Caudate nucleus (tissue), 63 donors: ENCODE measurements at places on chromosomes 2 and 18.

- peak; percentile 66 for DNase-seq
Observed at GRCh38 chr2:133591164-133591563, 22.9 kb upstream of the NCKAP5 start.

DNA sequence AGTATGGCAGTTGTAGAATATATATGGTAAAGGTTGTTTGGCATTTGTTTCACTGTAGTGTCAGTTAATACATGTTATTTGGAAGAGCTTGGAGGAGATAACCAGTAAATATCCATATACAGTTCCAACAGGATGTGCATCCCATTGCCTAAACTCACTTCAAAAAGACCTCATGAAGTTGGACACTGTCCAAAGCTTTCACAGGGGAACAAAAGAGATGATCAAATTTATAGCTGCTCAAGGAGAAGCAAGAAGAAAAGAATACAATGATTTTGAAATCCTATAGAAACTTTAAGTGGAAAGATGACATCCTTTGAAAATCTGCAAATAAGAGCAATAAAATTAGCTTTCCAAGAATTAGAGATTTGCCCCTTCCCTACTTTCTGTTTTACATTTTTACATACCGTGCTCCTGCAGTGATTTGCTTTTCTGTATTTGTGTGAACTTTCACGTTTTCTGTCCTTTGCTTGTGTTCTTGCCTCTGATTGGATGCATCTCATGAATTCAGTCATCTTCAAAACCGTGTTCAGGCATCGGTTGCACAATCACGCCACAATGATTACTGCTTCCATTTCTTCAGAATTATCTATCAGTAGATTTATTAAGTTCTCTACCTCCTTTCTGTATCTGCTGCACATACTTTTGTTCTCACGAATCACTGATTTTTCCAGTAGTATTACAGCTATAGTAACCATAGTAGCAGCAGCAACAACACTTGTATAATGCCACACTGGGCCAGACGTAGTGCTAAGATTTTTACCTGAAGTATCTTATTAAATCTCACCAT lies 83.8 kb downstream of the PARD3B start:
- no peak for DNase-seq

DNA sequence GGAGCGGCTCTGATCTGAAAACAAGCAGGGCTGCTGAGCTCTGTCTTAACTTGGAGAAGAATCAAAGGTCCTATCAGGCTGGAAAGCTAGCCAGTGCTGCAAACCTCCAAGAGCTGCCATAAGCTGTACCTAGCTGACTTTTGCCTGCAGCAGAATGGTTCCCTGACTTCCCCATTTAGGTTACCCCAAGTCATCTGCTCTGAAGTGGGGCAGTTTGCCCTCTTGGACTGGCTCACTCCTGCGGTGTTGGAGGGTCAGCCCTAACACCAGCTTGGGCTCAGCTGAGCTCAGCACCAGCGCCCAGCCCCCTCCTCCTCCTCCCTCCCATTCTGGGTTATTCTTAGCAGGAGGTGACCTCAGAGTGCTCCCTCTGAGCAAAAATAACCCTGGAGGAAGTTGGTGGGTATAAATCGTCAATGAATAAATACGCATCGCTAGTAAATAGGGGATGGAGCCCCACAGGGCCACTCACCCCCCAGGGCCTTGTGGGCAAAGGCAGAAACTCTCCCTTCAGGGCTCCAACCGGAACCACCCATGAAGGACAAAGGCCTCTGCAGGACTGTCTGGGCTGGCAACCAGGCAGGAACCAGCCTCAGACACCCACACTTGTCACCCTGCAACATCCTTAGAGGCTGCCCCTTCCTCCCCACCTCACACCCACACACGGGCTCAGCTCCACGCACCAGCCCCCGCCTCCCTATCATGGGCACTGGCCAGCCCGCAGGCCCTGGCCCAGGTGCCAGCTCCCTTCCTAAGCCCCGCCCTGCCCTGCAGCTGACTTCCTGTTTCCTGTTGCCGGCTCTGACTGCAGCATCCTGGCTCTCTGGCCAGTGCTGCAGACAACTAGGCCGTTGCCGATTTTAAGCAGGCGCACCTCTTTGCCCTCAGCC lies 46.9 kb downstream of the DNMT3A start:
- DNase-seq = peak; percentile 65

DNA sequence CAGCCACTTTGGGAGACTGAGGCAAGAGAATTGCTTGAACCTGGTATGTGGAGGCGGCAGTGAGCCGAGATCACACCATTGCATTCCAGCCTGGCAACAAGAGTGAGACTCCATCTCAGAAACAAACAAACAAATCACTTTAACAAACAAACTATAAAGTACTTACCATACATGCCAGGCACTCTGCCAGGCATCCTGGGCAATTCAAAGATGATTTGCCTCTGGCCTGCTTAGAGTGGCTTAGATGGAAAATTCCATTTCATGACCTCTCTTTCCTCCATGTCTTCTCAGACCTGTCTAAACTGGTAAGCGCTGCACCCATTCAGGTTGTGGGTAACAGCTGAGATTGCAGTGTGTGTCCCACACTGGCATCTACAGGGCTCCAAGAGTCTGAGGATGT lies 273.2 kb downstream of the BCL2 start:
- DNase-seq = no peak

DNA sequence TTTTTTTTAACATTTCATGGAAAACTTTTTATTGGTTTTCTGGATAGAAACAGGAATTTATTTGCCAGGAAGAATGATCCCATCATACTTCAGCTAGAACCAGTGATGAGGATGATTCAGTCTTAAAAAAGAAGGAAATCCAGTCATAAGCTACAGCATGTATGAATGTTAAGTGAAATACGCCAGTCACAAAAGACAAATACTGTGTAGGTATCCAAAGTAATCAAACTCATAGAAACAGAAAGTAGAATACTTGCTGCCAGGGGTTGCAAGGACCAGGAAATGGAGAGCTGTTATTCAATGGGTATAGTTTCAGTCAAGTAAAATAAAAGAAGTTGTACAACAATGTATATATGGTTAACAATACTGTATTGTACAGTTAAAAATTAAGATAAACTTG lies 21.3 kb downstream of the PSME4 start:
- DNase-seq = no peak

DNA sequence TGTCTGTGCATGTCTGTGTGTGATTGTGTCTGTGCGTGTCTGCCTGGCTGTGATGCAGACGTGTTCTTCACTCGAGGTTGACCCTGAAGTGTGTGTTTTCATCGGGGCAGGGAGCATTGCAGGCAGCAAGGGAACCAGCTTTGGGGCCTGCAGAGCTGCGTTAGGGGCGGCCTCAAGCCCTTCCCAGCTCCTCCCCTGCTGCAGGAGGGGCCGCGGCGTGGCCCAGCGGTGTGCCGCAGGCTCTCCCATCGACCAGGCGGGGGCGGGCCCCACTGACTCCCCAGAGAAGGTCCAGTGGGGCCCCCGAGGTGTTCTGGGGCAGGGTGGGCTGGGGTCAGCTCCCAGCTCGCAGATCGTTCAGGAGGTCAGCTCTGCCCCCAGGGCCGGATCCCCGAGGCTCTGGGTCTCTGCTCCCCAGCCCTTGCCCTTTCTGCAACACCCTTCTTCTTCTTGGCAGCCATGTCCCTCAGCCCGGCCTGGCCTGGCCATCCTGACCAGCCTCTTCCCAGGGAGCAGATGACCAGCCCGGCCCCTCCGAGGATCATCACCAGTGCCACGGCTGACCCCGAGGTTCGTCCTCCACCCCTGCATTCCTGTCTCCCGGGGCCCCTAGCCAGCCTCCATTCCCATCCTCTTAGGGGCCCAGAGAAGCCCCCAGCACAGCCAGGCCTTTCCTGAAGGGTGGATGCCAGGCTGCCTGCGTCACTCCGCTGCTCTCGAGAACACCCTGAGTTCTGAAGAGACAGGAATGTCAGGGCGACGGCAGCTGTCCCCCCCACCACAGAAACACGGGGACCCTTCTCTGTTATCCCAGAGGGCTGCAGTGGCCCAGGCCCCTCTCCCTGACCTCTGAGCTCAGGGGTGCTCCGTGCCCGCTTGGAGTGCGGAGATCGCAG lies 11.1 kb upstream of the KLHL30 start:
- no peak for DNase-seq

GRCh38 chr2:228522276-228522675 lies 340.8 kb upstream of the SPHKAP start:
- no peak for DNase-seq

DNA sequence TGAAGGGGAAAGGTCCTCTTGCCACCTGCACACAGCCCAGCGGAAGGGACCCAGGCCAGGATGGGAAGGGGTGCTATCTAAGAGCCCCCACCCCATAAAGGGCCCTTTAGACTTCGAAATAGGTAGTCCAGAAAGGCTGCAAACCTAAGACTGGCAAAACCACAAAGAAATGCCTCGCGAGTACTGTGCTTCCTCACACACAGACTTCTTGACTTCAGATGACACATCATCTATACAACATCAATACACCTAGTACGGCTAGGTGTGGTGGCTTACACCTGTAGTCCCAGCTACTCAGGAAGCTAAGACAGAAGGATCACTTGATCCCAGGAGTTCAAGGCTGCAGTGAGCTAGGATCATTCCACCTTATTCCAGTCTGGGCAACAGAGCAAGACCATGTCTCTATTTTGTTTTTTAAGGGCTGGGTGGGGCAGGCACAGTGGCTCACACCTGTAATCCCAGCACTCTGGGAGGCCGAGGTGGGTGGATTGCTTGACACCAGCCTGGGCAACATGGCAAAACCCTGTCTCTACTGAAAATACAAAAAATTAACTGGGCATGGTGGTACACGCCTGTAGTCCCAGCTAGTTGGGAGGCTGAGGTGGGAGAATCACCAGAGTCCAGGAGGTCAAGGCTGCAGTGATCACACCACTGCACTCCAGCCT lies 125.8 kb downstream of the CABLES1 start:
- DNase-seq = no peak

DNA sequence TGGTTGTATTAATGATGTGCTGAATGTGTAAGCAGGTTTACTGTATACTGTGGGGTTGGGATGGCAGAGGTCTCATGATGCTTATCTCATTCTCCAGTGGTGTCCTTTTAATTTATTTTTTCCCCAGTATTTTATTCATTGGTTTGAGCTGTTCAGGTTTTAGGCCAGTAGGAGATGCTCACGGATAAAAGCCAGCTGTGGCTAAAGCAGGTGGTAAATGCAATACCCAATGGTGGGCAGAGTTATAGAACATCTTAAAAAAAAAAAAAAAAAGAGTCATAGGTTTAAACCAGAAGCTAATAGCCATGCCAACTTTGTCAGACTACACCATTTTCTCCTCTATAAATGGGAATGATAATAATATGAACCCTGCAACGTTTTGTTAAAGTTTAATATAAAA lies 57.8 kb upstream of the NEUROD1 start:
- no peak for DNase-seq

DNA sequence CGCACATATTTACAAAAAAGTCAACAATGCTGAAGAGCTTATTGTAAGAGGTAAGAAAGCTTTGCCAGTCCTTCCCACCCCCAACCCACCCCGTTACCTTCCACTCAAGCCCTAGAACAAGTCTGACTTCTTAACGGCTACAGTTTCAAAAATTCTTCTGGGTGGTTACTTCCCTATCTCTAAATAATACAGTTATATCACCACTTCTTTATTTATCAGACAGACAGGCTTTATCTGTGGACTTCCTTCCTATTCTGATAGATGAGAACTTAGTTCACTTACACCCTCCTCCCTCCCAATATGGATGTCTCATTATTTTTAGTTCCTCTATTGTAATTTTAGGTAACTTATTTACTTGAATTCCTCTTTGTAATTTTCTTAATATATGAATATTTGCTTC lies 26.7 kb upstream of the ACTR3 start:
- DNase-seq = no peak

- no peak for DNase-seq
Observed at GRCh38 chr2:191385416-191386160, 140.4 kb downstream of the MYO1B start.

- DNase-seq = no peak
Observed at GRCh38 chr2:232132181-232132580, 170.7 kb downstream of the DIS3L2 start.

DNA sequence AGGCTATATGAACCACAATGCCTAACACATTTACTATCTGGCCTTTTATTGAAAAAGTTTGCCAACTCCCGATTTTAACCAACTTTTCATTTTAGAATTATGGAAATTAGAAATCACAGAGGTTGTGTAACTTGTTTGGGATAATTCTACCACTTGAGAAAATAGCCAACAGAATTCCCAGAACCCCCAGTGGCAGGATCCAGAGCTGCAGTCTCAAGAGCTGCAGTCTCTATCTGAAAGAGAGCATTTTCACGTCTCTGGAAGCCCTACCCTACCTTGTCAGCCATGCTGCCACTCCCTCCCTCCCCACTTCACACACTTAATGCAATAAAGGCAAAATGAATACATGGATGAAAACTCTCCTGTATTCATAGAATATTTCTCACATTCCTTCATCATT lies 23.4 kb upstream of the TSPYL6 start:
- no peak for DNase-seq

DNA sequence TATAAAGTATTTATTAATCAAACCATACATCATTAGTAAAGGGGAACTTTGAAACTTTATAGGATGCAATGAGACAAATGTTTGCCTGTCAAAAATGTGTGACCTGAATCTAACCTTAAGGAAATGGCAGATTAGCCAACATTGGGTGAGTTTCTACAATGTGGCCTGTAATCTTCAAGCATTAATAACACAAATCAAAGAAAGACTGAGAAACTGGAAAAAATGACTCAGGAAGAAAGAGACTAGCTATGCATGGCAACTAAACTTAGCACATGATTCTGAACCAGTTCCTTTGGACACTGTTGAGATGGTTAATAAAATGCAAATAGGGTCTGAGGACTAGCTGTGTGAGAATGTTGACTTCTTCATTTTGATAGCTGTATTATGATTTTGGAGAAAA lies 628.6 kb upstream of the ID2 start:
- DNase-seq = no peak

GRCh38 chr2:202639231-202639630 lies 4.5 kb downstream of the FAM117B start:
- DNase-seq = no peak

GRCh38 chr2:146540271-146540932 lies 1304.4 kb upstream of the ACVR2A start:
- DNase-seq = no peak

DNA sequence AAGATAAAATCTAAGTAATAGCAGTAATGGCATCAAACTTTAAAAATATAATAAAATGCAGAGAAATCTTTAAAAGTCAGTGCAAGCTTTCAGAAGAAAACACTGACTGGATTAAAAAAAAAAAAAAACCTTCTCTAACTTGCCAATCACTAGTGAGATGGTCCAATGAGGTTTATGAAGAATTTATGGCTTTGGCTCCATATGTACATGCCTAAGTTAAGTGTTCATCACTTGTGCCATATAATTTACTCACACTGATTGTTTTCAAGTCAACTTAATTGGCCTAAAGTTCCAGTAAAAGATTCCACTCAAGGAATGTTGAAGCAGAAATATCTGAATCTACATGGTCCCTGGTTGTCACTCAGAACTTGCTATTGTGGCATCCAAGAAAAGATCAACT lies 40.7 kb upstream of the RAB27B start:
- DNase-seq = no peak

GRCh38 chr18:22493940-22494339 lies 76.2 kb upstream of the CTAGE1 start:
- no peak for DNase-seq
